Sigmoid colon (tissue), 7 donors: ENCODE measurements at places on chromosomes 12 and 14. TPM values are rescaled to one million over a fixed set of nuclear protein-coding genes. Genes with fewer than 3 reads are reported as not detected.

- no peaks in the 10 kb centered on the region for H3K4me1 ChIP-seq
- no peak for DNase-seq
- no peak overlapping the region for H3K27ac ChIP-seq
- no peaks in the 10 kb centered on the region for H3K36me3 ChIP-seq
- no peak overlapping the region for H3K4me3 ChIP-seq
Measured at GRCh38 chr12:70787612-70788011, 132.9 kb downstream of the PTPRR start.

- peaks cover 29% of the 10 kb centered on the region for H3K4me1 ChIP-seq
- no peaks in the 10 kb centered on the region for H3K36me3 ChIP-seq
- no peak overlapping the region for H3K27ac ChIP-seq
- DNase-seq: no peak
- H3K4me3 ChIP-seq: no peak overlapping the region
Measured at GRCh38 chr12:50062728-50063460, 5.5 kb downstream of the ASIC1 start.

GRCh38 chr12:43291516-43291915 lies 260.5 kb downstream of the ADAMTS20 start:
- H3K4me1 ChIP-seq: peaks cover 21% of the 10 kb centered on the region
- no peaks in the 10 kb centered on the region for H3K27me3 ChIP-seq
- H3K27ac ChIP-seq: no peak overlapping the region
- H3K4me3 ChIP-seq: no peak overlapping the region

- peak overlapping the region; percentile 62 for H3K27ac ChIP-seq
- no peaks in the 10 kb centered on the region for H3K27me3 ChIP-seq
- no peaks in the 10 kb centered on the region for H3K4me1 ChIP-seq
- H3K36me3 ChIP-seq: no peaks in the 10 kb centered on the region
- peak; percentile 78 for DNase-seq
- H3K4me3 ChIP-seq: no peak overlapping the region
Measured at GRCh38 chr14:103199124-103199523, 75.9 kb downstream of the TNFAIP2 start.

GRCh38 chr14:94119071-94119470 lies 8.5 kb downstream of the IFI27 start:
- no peaks in the 10 kb centered on the region for H3K4me1 ChIP-seq
- no peaks in the 10 kb centered on the region for H3K27me3 ChIP-seq
- no peaks in the 10 kb centered on the region for H3K36me3 ChIP-seq
- peak; percentile 10 for DNase-seq
- H3K27ac ChIP-seq: no peak overlapping the region
- H3K4me3 ChIP-seq: no peak overlapping the region

DNA sequence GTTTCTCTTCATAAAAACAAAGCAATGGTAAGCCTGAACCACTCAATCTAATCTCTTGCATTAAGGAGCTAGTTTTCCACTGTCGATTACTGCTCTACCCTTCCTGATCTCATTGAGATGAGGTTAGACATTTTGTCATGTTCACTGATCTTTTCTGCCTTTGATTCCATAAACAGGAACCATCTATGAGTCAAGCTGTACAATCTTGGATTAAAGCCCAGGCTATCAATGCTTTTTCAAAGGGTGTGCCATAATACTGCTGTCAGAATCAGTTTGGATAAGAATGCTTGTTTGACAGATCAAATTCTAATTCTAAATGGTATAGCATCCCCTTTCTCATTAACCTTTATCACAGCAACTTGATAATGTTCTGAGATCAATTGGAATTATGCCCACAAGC lies 16.1 kb downstream of the GRIP1 start:
- no peak overlapping the region for H3K27ac ChIP-seq
- H3K27me3 ChIP-seq: no peaks in the 10 kb centered on the region
- DNase-seq: no peak
- no peaks in the 10 kb centered on the region for H3K36me3 ChIP-seq
- H3K4me1 ChIP-seq: no peaks in the 10 kb centered on the region

GRCh38 chr14:89445273-89445973 lies 28.4 kb upstream of the FOXN3 start:
- H3K27ac ChIP-seq: no peak overlapping the region
- no peaks in the 10 kb centered on the region for H3K27me3 ChIP-seq
- peak; percentile 33 for DNase-seq
- H3K4me3 ChIP-seq: no peak overlapping the region
- no peaks in the 10 kb centered on the region for H3K4me1 ChIP-seq

GRCh38 chr12:24561882-24562770 lies 386.8 kb downstream of the BCAT1 start:
- DNase-seq: peak; percentile 84
- no peaks in the 10 kb centered on the region for H3K27me3 ChIP-seq
- H3K36me3 ChIP-seq: no peaks in the 10 kb centered on the region
- peaks cover 21% of the 10 kb centered on the region for H3K4me1 ChIP-seq

GRCh38 chr14:61602733-61603077 lies 92.6 kb upstream of the HIF1A start:
- H3K27me3 ChIP-seq: no peaks in the 10 kb centered on the region
- no peaks in the 10 kb centered on the region for H3K36me3 ChIP-seq
- no peak overlapping the region for H3K4me3 ChIP-seq
- peaks cover 2% of the 10 kb centered on the region for H3K4me1 ChIP-seq

DNA sequence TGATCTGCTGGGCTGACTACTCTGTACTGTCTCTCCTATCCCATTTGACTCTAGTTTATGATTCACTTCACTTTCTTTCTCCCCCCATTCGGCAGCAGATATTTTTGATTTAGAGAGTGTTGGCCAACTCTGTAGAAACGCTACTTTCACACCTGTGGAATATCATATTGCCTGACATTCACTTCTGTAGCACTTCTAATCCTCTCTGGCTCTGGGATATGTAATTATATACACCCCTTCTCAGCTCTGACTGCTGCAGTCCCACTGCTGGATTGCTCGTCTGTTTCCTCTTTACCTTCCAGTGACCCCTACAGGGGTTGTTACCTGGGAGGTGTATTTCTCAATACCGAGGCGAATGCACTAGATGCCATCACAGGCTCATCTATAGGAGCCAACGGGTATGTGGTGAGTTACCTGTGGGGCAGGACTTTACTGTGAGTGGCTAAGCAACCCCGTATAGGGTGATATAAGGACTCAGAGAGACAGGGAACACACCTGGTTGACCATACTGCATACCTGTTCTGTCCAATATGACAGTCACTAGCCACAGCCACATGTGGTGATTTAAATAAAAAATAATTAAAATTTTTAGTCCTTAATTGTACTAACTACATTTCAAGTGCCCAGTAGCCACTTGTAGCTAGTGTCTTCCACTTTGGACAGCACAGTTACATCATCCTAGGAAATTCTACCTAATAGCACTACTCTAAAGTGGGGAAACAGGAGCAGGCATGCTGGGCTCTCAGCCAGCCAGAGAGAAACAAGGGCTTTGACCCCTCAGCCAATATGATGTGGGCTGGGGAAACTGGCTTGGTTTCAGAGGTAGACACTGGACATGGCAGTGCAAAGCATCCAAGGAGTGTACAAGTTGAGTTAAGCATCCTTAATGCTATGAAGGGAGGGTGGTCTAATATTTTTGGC lies 95.0 kb downstream of the C12orf75 start:
- H3K27me3 ChIP-seq: no peaks in the 10 kb centered on the region
- no peaks in the 10 kb centered on the region for H3K4me1 ChIP-seq
- H3K27ac ChIP-seq: no peak overlapping the region
- no peak for DNase-seq

- no peak for DNase-seq
- no peaks in the 10 kb centered on the region for H3K27me3 ChIP-seq
- H3K36me3 ChIP-seq: no peaks in the 10 kb centered on the region
- H3K4me1 ChIP-seq: peaks cover 22% of the 10 kb centered on the region
- H3K27ac ChIP-seq: no peak overlapping the region
Measured at GRCh38 chr12:52313461-52313860, 7.7 kb downstream of the KRT83 start.

- H3K4me3 ChIP-seq: no peak overlapping the region
- DNase-seq: no peak
- H3K36me3 ChIP-seq: peaks cover 7% of the 10 kb centered on the region
- no peak overlapping the region for H3K27ac ChIP-seq
Measured at GRCh38 chr12:95262808-95263207, 45.2 kb downstream of the VEZT start.

- H3K27me3 ChIP-seq: no peaks in the 10 kb centered on the region
- no peaks in the 10 kb centered on the region for H3K36me3 ChIP-seq
- no peak overlapping the region for H3K27ac ChIP-seq
- no peaks in the 10 kb centered on the region for H3K4me1 ChIP-seq
Measured at GRCh38 chr14:70964492-70964891, 57.2 kb downstream of the PCNX1 start.

DNA sequence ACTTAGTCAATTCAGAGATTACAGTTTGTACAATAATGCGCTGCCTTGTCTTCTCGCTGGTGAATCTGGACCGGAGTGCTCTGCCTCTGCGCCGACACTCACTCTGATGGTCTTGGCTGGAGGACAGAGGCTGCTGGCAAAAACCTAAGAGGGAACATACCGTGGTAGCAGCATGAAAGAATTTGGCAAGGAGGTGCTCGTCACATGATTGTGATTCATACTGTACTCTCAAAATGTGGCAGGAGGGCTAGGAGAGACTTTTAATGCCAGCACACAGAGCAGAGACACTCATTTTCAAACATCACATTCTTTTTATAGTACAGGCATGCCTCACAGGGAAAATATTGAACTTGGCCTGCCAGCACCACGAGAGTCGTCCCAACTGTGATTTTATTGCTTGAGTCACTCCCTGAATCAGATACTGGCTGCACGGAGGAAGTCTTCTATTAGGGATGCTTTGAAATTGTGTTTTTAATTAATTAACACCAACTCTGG lies 67.8 kb downstream of the HMGA2 start:
- peak overlapping the region; percentile 68 for H3K27ac ChIP-seq
- no peaks in the 10 kb centered on the region for H3K36me3 ChIP-seq
- peak; percentile 94 for DNase-seq
- H3K27me3 ChIP-seq: no peaks in the 10 kb centered on the region
- no peak overlapping the region for H3K4me3 ChIP-seq

GRCh38 chr12:49052451-49053208 lies 8.0 kb downstream of the KMT2D start:
- H3K27ac ChIP-seq: no peak overlapping the region
- H3K4me1 ChIP-seq: no peaks in the 10 kb centered on the region
- H3K36me3 ChIP-seq: peaks cover 75% of the 10 kb centered on the region
- no peaks in the 10 kb centered on the region for H3K27me3 ChIP-seq
- no peak for DNase-seq

DNA sequence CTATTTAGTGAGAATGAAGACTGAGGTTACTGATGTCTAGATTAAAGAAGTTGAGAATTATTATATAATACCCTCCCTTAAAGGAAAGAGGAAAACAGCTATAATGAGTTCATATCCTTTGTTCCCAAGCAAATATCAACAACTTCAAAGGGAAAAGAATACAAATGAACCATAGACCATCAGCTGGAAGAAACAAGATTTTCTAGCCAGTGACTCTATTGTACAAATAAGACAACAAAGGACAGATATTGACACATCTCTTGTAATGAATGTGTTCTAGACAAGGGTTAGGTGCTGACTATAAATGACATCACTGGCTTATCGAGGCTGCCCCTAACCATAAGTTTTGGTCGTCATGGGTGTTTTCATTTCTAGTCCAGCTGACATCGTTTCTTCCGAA lies 48.2 kb downstream of the SLC38A4 start:
- no peaks in the 10 kb centered on the region for H3K4me1 ChIP-seq
- H3K27me3 ChIP-seq: no peaks in the 10 kb centered on the region
- no peaks in the 10 kb centered on the region for H3K36me3 ChIP-seq
- no peak for DNase-seq
- H3K4me3 ChIP-seq: no peak overlapping the region

GRCh38 chr14:22434901-22435550 lies 154.0 kb downstream of the DAD1 start:
- DNase-seq: no peak
- H3K4me3 ChIP-seq: no peak overlapping the region
- no peaks in the 10 kb centered on the region for H3K27me3 ChIP-seq

DNA sequence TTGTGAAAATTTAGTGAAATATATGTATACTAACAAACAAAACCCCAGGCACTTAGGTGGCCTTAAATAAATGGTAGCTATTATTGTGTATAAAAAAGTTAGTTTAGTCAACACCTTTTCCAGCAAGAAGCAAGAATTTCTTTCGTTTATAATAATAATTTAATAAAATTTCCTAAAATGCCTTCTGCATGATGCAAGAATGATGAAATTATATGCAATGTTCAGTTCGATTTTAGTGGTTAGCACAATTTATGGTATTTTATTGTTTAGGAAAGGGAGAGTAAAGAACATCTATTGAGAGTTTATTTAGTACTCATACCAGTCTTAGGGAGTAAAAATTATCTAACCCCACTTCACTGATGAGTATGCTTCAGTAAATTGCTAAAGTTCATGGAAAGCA lies 290.8 kb downstream of the APAF1 start:
- DNase-seq: no peak
- no peak overlapping the region for H3K27ac ChIP-seq
- no peaks in the 10 kb centered on the region for H3K4me1 ChIP-seq
- H3K4me3 ChIP-seq: no peak overlapping the region
- no peaks in the 10 kb centered on the region for H3K27me3 ChIP-seq

DNA sequence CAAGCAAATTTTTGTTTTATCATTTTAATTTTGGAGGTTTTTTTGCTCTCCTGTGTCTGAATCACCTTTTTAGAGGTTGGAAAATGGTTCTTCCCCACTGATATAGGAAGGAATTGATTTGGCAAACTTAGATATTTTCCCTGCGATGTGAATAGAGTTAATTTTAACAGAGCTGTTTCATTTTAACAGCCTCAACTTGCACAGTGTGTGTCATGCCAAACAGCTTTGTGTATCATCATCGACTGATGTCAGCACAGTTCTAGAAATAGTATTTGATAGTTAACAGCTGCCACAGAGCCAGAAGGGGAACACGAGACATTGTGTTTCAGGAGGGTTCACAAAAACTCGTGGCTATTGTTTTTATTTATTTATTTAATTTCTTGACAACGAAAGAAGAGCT lies 243.1 kb upstream of the FOXN3 start:
- no peak overlapping the region for H3K27ac ChIP-seq
- H3K4me3 ChIP-seq: no peak overlapping the region
- no peak for DNase-seq
- H3K27me3 ChIP-seq: no peaks in the 10 kb centered on the region

DNA sequence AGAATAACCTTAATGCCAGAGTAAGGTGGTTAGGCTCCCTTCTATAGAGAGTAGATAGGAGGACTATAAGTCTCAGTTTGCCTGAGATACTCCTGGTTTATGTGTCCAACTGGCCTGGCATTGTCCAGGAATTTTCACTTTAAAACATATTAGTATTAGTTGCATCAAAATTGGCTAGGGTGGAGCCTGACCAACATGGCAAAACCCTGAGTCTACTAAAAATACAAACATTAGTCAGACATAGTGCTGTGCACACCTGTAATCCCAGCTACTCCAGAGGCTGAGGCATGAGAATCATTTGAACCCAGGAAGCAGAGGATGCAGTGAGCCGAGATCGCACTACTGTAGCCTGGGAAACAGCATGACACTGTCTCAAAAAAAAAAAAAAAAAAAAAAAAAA lies 11.9 kb downstream of the WDHD1 start:
- H3K4me3 ChIP-seq: no peak overlapping the region
- H3K27ac ChIP-seq: no peak overlapping the region
- no peaks in the 10 kb centered on the region for H3K4me1 ChIP-seq

The PTPN6 gene
- total RNA-seq: 13.6 TPM

The KCNH3 gene
- 0.14 TPM for total RNA-seq

The GXYLT1 gene
- 14.3 TPM for total RNA-seq

The PLEKHD1 gene
- under 0.01 TPM for total RNA-seq

The SDS gene
- not detected for total RNA-seq

The WIF1 gene
- total RNA-seq: not detected

The BAG5 gene
- total RNA-seq: 25.2 TPM

The PTPRQ gene
- total RNA-seq: 0.36 TPM

The FITM1 gene
- total RNA-seq: not detected

The TCL1B gene
- total RNA-seq: not detected

The CLEC9A gene
- total RNA-seq: not detected

The PAPLN gene
- total RNA-seq: 14.8 TPM
